ENCODE measurements at places on chromosomes 5 and 9. TPM values are rescaled to one million over a fixed set of nuclear protein-coding genes. Genes with fewer than 3 reads are reported as not detected.

DNA sequence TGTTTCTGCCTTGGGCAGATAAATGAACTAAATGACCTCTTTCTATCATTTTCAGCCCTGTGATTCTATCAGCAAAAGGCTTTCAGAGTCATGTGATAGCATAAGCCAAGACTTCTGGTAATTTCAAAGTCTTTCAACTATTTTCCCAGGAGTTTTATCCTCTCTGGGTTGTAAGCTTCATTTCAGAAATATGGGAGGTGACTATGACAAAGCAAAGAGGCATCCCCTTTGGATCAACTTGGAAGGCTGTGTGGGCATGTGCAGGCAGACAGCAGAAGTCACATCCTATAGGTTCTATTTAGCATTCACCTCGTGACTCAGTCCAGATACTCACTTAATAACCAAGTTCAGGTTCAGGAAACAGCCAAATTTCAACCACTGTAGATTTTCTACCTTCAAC lies 149.0 kb upstream of the FST start:
- DNase-seq: peak; percentile 49

- peak; percentile 81 for DNase-seq
Observed at GRCh38 chr5:91272858-91273257, 110.3 kb downstream of the ARRDC3 start.

GRCh38 chr9:79572032-79572607 lies 355 bp downstream of the TLE4 start:
- no peak for DNase-seq

DNA sequence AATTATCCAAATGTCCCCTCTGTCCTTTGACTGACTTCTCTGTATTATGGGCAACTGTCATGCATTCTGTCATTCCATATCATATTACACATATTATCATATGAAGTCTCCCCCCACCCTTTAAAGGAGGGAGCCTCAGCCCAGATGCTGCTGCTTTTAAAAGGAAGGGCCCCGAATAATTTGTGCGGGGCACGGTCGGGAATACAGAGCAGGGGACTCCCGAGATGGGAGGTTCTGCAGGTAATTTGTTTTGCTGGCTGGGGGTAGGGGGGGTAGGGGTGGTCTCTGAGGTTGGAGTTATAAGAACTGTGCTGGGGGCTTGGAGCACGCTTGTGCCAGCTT lies 10.1 kb upstream of the LHX2 start:
- no peak for DNase-seq

DNA sequence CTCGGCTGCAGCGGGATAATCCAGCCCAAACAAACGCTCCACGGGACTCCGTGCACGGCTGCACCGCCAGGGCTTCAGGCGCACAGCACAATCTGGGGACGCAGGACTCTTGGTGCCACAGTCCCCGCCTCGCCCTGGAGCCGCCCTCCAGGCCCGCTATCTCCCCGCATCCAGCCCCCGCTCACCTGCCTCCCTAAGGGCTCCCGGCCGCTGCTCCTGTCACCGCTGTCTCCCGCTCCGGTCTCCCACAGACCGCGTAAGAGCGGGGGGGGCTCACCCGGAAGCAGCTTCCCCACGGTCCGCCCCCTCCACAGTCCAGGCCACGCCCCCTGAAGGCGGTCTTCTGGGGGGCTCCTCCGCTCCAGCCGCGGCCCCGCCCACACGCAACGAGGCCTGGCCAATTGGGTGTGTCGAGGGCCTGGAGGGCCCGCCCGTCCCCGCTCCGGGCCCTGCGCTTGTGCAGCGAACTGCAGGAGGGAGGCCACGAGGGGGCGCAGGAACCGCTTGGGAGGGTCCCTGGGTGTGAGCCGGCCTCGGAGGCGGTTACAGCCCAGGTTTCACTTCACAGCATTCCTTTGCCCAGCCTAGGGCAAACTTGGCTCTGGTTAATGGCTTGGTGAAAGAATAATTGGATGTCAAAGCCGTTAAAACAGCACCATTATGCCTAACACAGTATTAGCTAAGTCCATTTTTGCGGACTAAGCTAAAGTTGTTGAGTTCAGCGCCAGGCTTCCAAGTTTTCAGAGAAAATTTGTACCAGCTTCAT lies at the start of gene ALAD:
ALAD (minus strand) TSS at position 258 of the 766 bp plus-strand sequence. CDS start 7,725 bp downstream, outside the sequence.
- DNase-seq: peak; percentile 95

- peak; percentile 6 for DNase-seq
Observed at GRCh38 chr9:86534572-86535258, 180.5 kb upstream of the TUT7 start.

GRCh38 chr5:87115839-87116364 lies 151.8 kb upstream of the RASA1 start:
- DNase-seq: no peak

- DNase-seq: no peak
Observed at GRCh38 chr9:28456861-28457260, 883.6 kb upstream of the C9orf72 start.

GRCh38 chr5:73917433-73917832 lies 291.4 kb downstream of the ARHGEF28 start:
- DNase-seq: no peak

DNA sequence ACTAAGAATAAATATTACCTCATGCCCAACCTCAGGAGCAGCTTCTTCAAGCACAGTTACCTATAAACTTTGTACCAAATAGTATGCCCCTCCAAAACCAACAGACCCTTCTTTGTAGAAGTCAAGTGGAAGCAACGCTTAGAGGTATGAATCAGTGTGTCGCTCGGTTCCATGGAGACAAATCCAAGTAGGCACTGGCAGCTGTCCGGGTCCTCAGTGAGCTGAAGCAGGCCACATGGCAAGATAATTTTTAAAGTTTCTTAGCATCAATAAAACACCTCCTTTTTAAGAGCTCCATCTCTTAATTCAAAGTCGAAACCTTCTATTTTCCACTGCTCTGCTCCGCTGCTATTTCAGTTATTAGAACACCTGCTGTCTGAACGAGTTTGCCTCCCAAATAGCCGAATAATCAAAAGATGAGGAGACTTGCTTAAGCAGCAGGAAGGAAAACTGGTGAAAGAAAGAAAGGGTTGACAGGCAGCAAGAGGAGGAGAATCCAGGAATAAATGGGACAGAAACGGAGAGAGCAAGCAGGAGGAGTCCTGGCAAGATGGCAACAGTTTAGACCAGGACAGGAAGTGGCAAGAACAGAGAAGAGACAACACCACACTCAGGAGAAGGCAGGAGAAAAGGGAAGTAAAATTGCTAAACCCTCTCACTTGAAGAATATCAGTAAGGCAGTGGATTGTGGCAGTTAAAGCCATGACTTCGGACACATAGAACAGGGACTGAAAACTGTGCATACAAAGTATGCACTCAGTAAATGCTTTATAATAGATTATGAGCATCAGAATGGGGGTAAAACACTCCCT lies 65.0 kb downstream of the PPP2R2B start:
- no peak for DNase-seq

GRCh38 chr9:95791695-95792094 lies 83.8 kb upstream of the ERCC6L2 start:
- no peak for DNase-seq

DNA sequence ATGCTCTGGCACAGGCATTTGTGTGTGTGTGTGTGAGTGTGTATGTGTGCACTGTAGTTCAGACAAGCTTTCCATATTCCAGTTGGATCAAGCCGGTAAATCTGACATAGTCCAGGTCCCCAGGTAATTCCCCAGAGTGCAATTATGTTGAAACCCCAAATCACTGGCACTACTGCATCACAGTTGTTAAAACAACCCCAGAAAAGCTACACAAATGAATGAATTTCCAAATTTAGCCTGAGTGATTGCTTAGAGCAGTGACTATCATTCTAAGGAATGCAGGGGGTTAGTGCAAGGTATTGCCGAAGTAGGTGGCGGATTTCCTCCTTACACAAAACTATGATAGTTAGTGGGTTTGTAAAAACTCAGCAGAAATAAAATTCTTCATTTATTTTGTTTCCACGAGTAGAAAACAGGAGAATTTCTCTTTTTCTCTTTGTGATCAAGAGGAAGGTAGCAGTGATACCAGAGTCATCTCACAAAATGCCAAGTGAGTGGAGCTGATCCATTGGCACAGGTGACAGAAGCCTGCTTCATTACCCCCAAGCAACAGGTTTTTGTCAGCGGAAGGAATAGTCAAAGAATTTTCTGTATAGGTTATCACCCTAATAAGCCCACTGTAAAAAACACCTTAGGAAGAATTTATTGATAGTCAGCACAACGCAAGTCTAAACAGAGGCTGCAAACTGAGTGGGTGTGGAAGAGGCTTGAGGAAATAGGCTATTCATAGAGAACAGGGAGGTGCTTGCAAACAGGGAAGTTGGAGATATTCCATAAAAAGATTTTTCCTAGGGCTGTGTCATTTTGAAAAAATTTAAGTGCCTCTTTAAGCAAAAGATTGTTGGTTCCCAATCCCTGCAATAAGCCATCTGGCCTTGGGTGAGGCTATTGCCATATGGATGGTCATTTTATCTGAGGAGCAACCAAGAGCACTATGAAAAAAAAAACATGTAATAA lies 385.1 kb downstream of the CHSY3 start:
- peak; percentile 8 for DNase-seq

GRCh38 chr9:121620777-121621449 lies 30.5 kb upstream of the DAB2IP start:
- no peak for DNase-seq

GRCh38 chr5:66967826-66968262 lies 228.8 kb downstream of the CD180 start:
- peak; percentile 10 for DNase-seq

DNA sequence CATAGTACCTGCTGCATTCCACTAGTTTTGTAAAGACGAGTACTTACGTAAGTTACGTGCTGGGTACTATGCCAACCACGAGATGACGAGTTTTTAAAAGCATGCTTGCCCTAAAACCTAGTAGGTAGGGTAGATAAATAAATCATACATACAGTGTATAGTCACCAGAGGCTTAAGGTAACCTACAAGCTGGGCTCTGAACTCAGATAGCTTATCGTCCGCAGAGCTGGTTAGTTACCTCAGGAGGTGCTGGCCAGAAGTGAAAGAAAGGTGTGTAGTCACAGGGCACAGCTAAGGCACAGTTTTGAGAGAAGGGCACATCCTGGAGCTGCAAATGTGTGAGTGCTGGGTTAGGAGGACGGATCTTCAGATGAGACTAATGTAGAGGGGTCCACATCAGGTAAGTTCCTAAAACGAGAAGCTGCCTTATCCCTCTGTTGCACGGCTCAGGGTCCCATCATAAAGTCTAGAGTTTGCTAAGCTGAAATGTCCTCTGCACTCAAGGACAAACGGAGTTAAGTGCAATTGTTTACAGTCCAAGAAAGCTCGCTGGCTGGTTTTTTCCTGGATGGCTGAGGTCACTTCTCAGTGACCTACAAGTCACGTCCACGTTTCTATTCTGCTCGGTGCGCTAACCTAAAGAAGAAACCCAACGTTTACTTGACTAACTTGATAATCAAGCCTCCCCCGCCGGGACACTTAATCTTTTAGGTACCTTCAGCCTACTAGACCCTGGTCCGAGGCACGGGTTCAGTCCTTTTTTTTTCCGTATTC lies 1.1 kb upstream of the SNX24 start:
- peak; percentile 8 for DNase-seq

GRCh38 chr5:170316937-170317336 lies 19.4 kb upstream of the LCP2 start:
- no peak for DNase-seq

- peak; percentile 49 for DNase-seq
Observed at GRCh38 chr5:178234750-178235587, 2.4 kb upstream of the PHYKPL start.

DNA sequence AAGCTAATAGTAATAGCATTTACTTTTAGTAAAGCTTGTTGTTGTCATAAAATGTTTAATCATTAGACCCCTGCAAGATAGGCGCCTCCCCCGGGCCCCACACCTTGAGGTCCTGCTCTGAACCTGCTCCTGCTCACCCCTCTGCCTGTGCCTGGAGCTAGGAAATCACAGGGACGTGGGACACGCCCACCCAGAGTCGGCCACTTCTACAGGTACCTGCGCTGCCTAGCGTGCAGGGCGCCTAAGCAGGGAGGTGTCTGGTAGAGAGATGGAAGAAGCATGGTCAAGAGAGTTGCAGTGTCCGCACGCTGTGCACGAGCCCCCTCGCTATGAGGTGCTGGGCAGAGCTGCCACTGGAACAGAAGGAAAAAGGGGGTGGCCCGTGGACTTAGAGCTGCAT lies 52.6 kb downstream of the HINT1 start:
- DNase-seq: no peak

- no peak for DNase-seq
Observed at GRCh38 chr5:135447298-135447929, at the start of gene DCANP1. DCANP1 (minus strand) TSS chr5:135447348; CDS start chr5:135447108, 240 bp downstream.

- DNase-seq: peak; percentile 80
Observed at GRCh38 chr5:68464424-68464823, 248.9 kb downstream of the PIK3R1 start.

Gene C5orf58
- total RNA-seq: not detected

Gene SLC25A48
- total RNA-seq: not detected

Gene KCNN2
- total RNA-seq: not detected

Gene LHX6
- under 0.01 TPM for total RNA-seq

Gene ZFP2
- not detected for total RNA-seq

Gene SHOC1
- total RNA-seq: not detected

Gene TAF11L11
- total RNA-seq: not detected

Gene ORM2
- not detected for total RNA-seq

Gene UBE2QL1
- 0.49 TPM for total RNA-seq

Gene GRK6
- 26.9 TPM for total RNA-seq

Gene ADAMTS16
- total RNA-seq: 3.4 TPM

Gene GBGT1
- 1.3 TPM for total RNA-seq

Gene DAPK1
- 0.12 TPM for total RNA-seq

Gene BTNL9
- not detected for total RNA-seq

Gene QRFP
- not detected for total RNA-seq

Data from RPMI7951 (cell line).